Vagina (tissue), 2 donors: ENCODE measurements at places on chromosomes 6 and 20.

- DNase-seq, result no peak
These were observed 159.3 kb upstream of the MARCKS start for GRCh38 chr6:113697632-113698410.

DNA sequence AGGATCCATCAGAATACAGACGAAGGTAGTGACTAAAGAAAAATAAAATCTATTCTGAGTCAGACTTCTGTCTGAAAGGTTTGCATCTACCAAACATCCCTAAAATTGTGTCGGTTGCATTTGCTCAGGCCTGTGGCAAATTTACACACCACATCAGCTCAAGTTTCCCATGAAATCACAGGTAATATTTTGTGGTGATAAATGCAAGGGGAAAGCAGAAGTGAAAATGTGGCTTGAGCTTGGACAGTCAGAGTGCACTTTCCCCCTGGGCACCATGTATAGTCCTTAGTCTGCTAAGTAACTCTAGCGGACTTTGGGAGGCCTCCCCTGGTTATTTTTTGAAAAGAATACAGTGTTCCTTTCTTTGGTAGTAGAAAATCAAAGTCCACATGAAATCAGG lies 159.1 kb downstream of the PKHD1 start:
- DNase-seq, result no peak

DNA sequence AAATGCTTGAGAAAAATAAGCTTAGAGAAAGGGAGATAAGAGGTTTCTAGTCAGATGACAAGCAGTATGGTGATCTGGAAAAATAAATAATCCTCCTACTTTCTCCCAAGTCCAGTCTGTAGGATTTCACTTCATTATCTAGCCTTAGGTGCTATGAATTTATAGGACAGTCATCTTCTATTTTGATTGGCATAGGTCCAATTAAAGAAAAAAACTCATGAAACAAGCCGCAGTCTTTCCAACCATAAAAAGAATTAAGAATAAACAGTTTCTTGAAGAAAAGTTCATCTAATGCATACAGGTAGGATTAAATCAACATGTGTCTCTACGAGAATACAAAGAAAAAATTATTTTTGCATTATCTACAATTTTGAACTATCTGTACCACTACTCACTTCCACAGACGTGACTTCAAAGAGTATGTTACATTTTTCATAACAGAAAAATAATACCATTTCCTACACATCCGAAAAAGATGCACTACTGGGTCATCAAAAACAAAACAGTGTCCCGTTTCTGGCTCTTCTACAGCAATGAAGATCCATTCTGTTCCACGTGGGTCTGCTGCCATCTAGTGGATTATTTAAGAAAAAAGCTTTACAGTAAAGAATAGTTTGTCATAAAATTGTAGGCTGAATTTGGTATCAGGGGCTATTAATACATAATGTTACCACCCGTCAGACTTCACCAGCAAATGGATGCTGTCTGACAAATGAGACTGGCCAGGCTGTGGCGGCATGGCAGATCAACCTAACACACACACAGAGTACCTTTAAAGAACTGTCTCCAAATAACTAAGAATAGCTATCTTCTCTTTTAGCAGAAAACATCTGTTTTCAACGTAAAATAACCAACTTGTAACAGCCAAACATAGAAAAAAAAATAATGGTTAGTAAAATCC lies 28.9 kb downstream of the STX7 start:
- no peak for DNase-seq

- DNase-seq, result no peak
These were observed 115.9 kb downstream of the BMP7 start for GRCh38 chr20:57150559-57150958.

GRCh38 chr6:166156942-166157341 lies 10.7 kb downstream of the TBXT start:
- no peak for DNase-seq

- peak; percentile 93 for DNase-seq
These were observed 46.0 kb upstream of the BLCAP start for GRCh38 chr20:37573626-37574198.

GRCh38 chr6:16061818-16062217 lies 67.1 kb upstream of the MYLIP start:
- DNase-seq, result no peak

GRCh38 chr20:13220194-13220903 lies 725 bp upstream of the ISM1 start:
- no peak for DNase-seq

- DNase-seq, result no peak
These were observed 48.7 kb downstream of the SLC35F1 start for GRCh38 chr6:117955684-117956256.

DNA sequence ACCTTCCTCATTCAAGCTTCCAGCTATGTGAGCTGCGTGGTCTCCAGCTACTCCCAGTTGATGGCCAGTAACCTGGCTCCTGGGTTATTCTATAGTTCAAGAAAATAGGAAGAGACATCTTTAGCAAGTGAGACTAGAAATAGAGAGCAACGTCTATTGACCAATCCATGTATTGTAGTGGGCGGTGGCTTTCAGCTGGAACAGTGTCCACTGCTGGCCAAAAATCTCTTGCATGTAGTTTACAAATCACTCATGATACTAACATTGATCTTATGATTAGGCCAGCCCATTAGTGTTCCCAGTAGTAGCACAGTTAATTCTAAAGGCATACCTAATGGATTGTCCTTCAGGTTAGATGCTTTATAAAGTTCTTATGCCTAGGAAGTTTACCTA lies 58.9 kb upstream of the SCP2D1 start:
- DNase-seq, result no peak

GRCh38 chr6:167491438-167492099 lies 166.7 kb downstream of the TTLL2 start:
- DNase-seq, result no peak

- DNase-seq, result no peak
These were observed 48.9 kb upstream of the MOCS1 start for GRCh38 chr6:39983193-39983592.

DNA sequence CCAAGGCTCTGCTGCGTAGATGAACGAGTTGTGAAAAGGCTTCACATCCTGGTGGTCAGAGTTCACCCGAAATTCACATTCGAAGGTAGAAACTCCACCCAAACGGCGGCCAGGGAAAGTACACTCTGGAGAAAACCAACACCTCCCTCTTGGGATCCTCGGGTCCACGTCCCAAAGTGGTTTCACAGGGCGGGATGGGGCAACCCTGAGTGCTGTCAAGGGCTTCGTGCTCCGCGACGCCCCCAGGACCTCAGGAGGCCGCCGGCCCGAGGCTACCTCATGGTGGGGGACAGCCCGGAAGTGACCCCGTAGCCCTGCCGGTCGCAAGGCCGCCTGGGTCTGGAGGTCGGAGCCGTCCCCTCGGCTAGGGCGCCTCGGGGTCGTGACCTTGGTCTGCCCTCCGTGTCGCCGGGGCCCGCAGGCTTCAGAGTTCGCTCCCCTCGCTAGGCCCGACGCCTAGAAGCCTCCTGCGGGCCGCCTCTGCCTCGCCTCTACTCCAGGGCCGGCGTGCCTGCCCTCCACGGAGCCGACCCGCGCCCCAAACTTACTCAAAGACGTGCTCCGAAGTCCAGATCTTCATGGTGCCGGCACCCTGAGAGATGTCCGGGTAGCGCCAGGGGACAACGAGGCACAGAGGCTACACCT lies at the start of gene PRELID3B:
TSS of gene PRELID3B (minus strand) at position 636 of the 645 bp plus-strand sequence. CDS start at position 580, 56 bp downstream.
- no peak for DNase-seq

- no peak for DNase-seq
These were observed 43.0 kb downstream of the TAF4 start for GRCh38 chr20:62022575-62023139.

DNA sequence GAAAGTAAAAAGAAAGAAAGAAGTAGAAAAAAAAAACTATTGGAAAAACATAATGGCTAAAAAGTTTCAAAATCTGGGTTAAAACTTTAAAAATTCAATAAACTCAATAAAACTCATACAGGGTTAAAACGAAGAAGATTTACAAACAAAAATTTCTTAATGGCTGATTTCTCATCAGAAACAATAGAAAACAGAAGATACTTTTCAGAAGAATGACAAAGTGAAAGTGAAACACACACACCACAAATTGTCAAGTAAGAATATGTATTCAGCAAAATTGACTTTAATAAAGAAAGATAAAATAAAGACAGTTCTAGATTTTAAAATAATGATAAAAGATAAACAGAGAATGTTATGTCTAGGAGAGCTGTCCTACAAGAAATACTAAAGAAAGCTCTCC lies 618.9 kb upstream of the GJE1 start:
- no peak for DNase-seq

DNA sequence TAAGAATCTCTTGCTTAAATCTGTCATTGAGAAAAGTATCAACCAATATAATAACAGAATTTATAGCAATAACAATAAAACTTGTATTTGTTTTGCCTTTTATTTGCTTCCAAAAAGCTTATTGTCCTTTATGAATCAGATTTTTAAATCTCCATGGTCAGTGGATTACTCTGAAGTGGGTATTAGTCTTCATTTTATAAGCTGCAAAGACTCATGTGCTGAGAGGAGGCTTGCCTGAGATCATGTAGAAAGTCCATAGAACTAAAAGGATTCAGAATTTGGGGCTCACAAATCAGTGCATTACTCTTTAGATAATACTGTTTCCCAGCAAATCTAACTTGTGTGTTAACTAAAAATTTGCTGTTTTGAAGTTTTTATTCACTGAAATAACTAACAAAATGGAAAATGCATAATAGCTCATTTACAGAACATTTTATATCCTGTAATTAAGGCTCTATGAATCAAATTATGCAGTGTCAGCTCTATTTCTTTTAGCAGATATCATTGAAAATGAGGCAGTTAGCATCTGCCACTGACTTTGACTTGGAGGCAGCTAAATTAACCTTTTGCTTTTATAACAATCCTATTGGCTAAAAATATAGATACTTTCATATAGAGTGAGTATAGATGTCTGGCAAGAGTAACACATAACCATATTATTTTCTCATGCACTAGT lies 781.1 kb upstream of the CITED2 start:
- no peak for DNase-seq

DNA sequence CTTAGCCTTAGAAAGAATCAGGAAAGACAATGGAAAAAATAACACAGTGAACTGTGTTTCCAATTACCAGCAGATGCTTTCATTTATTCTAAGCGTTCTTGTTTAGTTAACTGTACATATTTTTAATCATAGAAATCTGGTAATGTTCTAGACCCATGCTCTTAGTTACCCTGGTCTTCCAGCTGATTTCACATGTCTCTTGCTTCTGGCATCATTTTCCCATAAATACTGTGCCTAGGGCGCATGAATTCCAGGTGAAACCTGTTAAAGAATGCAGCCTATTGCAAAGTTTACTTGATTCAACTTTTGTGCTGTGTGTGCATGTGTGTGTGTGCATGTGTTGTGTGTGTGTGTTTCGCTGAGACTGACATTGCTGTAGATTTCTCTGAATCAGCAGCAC lies 178.6 kb downstream of the PDE7B start:
- DNase-seq, result no peak

- DNase-seq, result no peak
These were observed 641.1 kb downstream of the DHX35 start for GRCh38 chr20:39603219-39603618.

DNA sequence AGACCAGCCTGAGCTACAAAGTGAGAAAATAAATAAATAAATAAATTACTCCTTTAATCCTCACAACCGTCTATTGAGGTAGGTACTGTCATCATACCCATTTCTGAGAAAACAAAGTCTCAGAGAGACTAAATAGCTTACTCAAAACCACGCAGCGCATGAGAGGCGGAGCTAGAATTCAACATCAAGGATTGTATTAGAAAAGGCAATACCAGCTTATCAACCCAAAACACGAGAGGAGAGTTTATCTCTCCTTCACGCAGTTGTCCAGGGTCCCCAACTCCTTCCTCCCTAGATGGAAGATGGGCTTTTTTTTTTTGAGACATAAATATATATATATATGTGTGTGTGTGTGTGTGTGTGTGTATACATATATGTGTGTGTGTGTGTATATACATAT lies 12.2 kb downstream of the HNF4A start:
- no peak for DNase-seq

DNA sequence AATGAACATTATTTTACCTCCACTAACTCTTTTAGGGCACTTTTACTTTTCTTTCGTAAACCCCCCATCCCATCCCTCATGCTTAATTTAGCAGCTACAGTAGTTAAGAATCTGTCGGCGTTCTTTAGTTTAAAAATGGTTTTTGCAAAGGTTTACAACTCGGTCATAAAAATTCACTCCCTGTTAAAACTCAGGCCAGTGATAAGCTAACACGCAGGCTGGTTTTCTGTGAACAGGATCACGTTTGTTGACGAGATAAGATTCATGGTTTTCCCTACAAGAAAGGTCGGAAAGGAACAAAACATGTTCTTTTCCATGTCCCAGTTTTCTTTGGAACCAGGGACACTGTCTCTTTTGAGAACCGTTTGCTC lies 101.1 kb downstream of the TOX2 start:
- DNase-seq, result no peak

GRCh38 chr6:158737082-158737709 lies 82.0 kb downstream of the EZR start:
- no peak for DNase-seq

DNA sequence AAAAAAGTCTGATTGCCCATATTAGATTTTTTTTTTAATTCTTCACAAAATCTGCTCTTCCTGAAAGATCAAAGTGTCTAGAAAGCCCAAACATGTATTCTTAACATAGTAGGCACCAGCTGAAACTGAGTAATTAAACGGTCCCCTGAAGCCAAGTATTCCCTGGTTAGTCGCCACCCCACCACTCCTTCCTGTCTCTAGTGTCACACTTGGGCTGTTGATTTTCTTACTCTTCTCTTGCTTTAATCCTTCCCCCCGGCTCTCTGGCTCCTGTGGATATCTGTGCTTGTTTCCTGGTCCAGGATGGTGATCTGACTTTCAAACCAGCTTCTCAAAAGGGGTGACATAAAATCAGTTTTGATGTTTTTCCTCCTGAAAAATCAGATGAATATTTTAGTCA lies 162.9 kb downstream of the QKI start:
- no peak for DNase-seq

GRCh38 chr6:38938741-38939140 lies 109.8 kb upstream of the GLP1R start:
- no peak for DNase-seq

GRCh38 chr6:78842953-78843352 lies 24.4 kb upstream of the IRAK1BP1 start:
- no peak for DNase-seq

DNA sequence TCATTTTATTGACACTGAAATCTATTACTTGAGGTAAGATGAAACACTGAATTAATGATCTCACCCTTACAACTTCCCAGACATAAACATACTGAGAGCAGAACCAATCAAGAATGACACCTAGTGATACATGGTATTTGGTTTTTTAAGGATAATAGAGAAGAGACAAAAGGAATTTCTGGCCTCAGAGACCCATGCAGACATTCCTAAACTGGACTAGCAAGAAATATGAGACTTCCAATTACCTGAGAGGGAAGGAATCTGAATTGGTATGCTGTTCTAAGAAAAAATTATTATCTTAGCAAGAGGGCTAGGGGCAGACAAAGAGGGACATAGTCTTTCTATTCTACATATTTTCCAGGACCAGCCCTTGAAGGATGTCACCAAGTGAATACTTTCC lies 141.1 kb downstream of the BMP5 start:
- no peak for DNase-seq

DNA sequence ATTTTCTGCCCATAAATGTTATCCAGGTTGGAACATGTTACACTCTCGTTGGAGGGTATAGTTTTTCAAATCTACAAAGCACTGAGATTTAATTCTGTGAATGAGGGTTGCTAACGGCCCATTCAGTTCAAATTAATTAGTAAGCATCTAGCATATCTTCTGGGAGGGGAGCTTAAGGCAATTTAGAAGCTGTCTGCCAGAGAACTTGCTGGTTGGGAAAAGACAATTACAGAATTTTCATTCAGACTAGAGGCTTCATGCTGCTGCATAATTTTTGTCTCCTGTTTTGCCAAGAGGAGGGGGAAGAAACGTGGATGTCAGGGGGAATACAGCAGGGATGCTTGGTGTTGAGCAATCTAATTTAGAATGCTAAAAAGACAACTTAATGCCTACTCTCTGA lies 268.3 kb upstream of the FAM83B start:
- no peak for DNase-seq
